ENCODE measurements at places on chromosomes 16 and 17.

- no peak for DNase-seq
Measured at GRCh38 chr17:43524945-43525575, 21.1 kb downstream of the ETV4 start.

- DNase-seq, result no peak
Measured at GRCh38 chr17:68257934-68258333, 10.1 kb downstream of the AMZ2 start.

GRCh38 chr16:27351989-27352388, 38.2 kb downstream of the IL4R start:
- DNase-seq, result no peak

DNA sequence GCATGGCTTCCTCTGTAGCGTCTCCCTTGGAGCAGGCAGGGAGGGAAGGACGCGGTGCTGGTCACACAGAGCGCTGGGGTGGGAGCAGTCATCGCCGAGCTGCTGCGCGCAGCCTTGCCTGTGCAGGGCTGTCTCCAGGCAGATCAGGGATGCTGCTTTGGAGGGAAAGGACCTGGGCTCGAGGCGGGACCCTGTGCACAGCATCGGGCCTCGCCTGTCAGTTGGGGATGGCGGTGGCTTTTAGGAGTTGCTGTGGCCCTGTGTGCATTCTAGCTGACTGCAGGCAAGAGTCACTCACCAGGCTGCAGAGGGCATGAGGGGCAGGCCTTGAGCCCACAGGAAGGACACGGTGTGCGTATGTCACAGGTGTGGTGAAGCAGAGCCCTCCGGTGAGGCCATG, 10.1 kb downstream of the ACSF3 start:
- DNase-seq, result no peak

- DNase-seq, result no peak
Measured at GRCh38 chr17:62675701-62676100, 48.2 kb downstream of the MRC2 start.

GRCh38 chr17:9218911-9219310, 197.6 kb downstream of the NTN1 start:
- no peak for DNase-seq

All from right kidney (tissue), 9 donors.